HCT116 (cell line): ENCODE measurements at places on chromosomes 11 and 22. TPM values are rescaled to one million over a fixed set of nuclear protein-coding genes. Genes with fewer than 3 reads are reported as not detected.

The OR2D2 gene
- 0.20 TPM for total RNA-seq

The P2RX6 gene
- 0.20 TPM for total RNA-seq

The CRELD2 gene
- 45.8 TPM for total RNA-seq

The KCTD14 gene
- 15.2 TPM for total RNA-seq

The ZFP91 gene
- 58.6 TPM for total RNA-seq

GRCh38 chr11:35017528-35018342 lies 101.3 kb downstream of the PDHX start:
- no peak for DNase-seq

DNA sequence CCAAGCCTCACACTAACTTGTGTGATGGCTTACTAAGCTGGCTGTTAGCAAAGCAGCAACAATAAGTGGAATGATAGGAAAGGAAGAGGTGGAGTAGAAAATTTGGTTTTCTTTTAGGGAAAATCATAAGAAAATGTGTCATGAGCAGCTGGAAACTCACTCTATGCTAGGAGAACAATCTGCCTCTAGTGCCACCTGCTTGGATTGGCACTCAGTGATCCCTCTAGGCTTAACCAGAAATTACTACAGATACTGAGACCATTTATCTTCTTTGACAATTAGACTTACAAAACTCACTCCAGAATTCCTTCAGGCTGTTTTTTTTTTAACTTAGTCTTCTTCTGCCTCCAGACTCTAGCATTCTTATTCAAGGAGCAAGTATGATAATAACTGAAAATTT lies 117.3 kb downstream of the CD44 start:
- DNase-seq: no peak

DNA sequence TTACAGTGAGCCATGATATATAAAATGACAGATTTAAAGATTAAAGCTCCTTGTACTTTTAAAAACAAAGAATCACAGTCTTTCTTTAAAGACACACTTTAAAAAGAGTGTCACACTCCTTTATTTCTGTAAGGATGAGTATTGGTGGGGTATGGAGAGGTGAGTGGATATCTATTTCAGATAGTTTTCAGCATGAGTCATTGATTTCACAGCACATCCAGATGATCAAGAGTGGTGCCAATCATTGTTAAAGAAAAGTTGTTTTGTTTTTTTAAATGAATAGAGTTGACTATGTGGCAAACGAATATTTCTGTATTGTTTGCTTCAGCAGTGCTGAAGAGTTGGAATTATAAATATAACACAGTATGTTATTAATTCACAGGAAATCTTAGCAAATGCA lies 52.5 kb downstream of the FAR1 start:
- DNase-seq: no peak

GRCh38 chr11:34548278-34548677 lies 34.7 kb upstream of the ELF5 start:
- DNase-seq: no peak

DNA sequence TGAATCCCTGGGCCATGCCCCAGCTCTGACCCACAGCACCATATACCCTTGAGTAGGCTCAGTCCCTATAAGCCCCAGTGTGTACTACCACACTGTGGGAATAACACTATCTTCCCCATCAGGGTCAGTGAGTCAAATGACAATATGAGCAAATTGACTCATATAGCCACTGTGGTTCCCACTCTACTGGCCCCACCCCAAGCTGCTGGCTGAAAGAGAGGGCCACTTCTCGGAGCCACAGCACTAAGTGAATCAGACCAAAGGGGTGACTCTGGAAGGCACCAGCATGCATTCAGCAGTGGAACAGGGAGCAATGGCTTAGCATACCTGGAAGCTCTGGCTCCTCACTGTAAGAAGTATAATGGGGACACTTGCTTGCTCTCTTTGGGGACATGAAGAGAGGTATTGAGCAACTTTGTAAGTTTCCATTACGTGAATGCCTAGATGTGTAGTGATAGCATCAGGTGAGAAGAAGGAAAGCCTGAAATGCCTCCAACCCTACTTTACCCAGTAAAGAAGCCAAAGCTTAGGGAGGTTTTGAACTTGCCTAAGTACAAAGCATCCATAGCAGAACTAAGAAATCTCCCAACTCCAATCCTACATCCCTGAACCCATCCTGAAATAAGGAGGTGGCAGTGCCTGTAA lies 13.5 kb downstream of the CD59 start:
- no peak for DNase-seq

DNA sequence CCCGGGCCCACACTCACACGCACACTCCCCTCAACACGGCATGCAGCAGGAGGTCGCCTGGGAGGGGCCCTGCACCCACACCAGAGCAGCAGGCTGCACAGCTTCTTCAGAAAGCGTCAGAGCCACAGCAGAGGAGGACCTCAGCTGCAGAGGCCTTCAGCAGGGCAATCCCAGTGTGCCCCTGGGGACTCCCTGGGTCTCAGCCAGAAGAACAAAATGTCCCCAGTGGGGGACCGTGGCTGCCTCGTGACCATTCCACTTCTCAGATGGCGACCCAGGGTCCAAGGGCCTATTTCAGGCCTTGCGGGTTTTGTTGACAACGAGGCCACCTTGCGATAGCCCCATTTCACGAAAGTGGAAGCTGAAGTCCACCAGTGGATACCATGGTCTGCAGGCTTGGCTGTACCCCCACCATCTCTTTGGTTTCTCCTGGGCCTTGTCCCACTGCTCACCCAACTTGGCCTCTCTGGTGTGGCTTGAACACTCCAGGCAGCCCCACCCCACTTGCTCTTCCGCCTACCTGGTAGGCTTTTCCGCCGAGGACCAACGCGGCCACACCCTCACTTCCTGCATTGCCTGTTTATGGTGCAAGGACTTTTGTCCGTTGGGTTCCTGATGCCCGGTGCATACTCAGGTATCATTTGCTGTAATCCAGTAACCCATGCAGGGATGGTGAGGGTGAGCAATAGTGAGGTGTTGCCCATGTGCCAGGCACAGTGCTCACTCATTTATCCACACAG lies 38.1 kb downstream of the MB start:
- no peak for DNase-seq

DNA sequence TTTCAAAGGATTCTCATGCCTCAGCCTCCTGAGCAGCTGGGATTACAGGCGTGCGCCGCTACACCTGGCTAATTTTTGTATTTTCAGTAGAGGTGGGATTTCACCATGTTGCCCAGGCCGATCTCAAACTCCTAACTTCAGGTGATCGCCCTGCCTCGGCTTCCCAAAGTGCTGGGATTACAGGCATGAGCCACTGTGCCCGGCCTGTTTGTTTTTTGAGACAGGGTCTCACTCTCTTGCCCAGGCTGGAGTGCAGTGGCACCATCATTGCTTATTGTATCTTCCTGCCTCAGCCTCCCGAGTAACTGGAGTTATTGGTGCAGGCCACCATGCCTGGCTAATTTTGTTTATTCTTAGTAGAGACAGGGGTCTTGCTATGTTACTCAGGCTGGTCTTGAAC lies 8.1 kb downstream of the FADS2 start:
- DNase-seq: no peak

GRCh38 chr22:27043262-27043661 lies 385.9 kb downstream of the MIAT start:
- no peak for DNase-seq

DNA sequence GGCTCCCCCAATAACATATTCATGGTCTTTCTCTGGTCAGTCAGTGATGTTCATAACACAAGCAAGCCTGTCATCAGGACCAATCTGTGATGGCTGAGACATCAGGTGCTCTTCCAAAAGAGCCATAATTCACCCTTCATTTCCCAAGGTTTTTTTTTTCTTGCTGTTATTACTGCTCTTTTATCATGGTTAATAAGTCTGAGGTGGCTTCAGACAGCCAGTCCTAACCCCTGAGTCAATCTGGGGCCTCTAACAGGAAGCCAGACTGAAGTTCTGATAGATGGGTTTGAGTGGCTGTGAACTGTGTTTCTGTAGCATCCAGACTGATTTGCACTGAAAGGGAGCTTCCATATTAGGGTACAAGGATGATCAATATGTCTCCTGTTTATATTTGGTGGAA lies 8.8 kb downstream of the EHF start:
- DNase-seq: no peak

- DNase-seq: no peak
Measured at GRCh38 chr11:132022733-132023478, 652.5 kb downstream of the NTM start.
